ENCODE measurements at places on chromosomes 7 and 10.

- DNase-seq, result no peak
Observed at GRCh38 chr7:34137176-34137575, 231.8 kb downstream of the BMPER start.

DNA sequence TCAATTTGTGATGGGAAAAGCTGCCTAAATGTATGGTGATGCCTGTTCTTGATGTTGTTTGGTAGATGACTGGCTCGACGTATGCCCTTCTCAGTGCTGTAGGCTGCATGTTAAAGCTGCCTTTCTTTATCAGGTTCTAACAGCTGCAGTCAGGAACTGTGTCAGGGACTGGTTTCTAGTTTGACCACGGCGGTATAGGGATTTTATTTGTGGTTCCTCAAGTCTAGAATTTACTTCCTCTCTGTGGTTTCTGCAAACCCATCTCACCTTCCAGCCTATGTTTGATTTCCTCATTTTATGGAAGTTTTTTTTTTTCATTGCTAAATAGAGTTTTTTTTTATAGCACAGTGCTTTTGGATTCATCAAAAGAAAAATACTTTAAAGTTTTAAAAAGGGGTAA is 26.5 kb downstream of the LMTK2 start:
- DNase-seq, result no peak

DNA sequence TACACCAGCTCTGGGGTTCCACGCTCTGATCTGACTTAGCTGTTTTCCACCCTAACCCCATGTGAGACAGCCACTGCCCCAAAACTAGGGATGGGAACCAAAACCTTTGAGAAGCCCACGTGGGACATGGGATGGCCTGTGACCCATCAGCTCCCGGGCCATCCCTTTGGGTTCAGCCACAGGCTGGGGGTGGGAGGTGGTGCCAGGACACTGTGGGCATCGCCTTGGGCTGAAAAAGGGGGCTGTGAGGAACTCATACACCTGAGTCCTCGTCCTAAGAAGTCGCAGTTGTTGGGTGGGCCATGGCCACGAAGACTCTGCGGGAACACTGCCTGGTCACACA is 379.1 kb downstream of the DNAJB6 start:
- no peak for DNase-seq

DNA sequence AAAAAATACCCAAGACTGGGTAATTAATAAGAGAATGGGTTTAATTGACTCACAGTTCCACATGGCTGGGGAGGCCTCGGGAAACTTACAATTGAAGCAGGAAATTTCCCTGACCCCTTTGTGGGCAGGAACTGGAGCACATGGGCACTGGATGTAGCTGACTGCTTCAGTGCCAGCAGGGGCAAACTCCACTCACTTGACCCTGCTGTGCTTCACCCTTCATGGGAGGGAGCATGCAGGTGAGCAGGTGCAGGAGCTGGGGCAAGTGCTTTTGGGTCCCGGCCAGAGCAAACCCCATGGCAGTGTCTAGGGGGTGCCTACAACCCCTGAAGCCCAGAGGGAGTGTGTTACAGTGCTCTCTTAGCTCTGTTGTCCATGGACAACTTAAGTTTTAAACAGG is 132.6 kb downstream of the AKR1D1 start:
- DNase-seq, result no peak

DNA sequence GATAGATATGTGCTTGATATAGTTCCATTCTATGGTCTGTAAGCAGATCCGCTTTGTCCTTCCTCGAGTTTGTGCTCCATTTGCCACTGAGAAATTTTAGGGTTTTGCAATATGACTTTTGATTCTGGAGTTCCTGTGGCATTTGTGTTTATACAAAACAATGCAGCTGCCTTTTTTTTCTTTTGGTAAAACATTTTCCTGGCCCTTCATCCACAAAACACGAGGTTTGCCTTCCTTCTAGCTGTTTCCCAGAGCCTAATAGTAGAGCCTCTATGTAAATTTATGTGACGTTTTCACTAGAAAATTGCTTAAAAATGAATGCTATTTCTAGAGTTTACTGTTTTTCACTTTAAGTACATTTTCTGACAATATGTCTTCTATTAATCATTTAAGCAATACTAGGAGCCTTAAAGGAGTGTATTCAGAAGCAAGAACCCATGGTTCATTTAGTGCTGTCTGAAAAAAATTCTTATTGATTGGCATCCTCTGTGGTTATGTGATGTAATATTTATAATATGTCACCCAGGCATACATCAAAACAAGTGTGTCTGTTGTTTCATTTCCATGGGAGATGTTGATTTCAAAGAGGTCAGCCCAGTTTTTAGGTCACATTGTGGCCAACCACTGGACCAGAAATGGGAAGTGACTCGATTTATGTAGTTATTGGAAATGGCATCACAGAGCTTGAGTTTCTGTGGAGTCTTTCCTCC is 618.3 kb downstream of the LRMDA start:
- no peak for DNase-seq

- no peak for DNase-seq
Observed at GRCh38 chr10:79982861-79983260, 34.0 kb upstream of the SFTPD start.

- no peak for DNase-seq
Observed at GRCh38 chr7:12701433-12701832, 14.0 kb downstream of the ARL4A start.

DNA sequence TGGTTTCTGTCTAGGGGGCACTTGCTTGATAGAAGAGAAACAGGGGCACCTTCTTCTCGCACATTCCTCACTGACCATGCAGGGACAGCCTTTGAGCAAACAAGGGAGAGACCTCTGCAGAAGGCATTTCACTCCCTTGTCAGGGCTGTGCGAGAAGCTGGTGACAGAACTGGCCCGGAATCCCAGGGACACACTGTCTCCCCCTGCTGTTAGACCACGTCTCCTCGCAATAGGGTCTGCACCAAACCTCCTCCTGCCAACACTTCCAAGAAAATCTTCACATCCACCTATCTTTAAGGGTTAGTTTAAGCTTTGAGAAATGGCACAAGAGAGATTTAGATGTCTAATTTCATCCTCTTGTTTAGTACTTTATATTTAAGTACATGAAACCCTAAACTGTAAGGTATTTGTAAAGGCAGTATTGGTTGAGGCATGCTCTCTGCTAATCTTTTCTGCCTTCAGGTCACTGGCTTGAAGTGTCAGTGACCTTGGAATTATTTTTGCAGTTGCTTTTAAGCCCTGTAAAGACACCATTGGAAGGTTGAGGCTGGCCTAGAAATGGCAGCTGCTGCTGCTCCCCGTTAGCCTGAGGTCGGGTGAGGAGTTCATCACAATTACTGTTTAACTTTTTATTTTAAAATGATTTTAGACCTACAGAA is 37.0 kb downstream of the RBM20 start:
- DNase-seq, result no peak

GRCh38 chr10:58335306-58336005 is 650 bp downstream of the UBE2D1 start:
- no peak for DNase-seq

DNA sequence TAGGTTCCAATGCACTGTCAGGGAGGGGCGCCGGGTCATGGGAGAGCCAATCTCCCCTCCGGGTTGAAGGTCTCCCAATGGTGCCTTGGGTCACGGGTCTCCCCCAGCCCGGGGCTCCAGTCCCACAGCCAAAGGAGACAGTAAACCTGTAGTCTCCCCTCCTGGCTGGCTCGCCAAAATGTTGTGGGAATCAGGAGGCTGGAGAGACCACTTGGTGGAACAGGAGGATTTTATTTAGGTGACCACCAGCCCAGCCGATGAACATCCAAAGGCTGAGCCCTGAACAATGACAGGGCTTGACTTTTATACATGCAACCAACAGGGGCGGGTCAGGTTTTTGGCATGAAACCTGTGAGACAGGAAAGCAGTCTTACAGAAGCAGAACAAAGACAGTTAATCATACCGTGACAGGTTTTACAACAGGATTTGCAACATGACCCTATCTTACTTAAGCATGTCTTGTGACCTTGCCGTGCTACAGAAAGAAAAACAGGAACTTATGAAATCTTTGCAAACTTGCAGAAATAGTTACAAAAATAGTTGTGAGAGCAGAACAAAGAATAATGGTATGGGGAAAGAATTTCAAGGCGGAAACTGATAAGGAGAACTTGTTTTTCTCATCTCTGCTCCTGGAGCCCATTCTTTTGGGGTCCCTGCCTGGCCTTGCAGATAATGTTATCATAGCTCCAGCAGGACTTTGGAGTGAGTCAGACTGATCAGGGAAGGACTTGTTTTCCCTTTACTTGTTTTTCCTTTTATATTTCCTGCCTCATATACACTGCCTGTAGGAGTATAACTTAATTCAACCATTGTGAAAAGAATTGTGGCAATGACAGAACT is 7.1 kb downstream of the ERV3-1 start:
- no peak for DNase-seq

DNA sequence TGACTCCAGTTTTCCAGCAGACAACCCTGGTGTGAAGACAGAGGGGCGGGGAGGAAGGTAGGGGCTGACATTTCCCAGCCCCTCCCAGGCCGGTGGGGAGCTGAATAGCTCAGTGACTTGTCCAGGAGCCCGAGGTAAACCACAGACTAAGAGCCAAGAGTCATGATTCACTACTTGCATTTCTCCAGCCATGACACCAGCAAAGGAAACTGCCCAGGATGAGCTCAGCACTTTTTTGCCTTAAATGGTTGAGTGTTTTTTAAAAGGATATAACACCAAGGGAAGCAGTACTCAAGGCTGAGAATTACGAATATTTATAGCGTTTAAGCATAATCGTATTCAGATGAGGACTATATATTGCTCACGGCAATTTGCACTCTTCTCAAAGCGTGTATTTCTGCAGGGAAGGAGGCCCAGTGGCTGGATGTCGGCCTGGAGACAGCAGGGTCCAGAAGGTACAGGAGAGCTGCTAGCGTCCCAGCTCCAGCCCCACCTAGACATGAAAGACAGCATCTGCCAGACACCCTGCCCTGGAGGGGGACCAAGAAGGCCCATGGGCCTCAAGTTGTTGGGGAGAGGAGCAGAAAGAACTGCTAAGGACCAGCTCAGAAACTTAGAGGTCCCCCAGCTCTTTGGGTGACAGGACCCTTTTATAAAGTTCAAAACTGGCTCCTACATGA is 141.4 kb downstream of the GRID1 start:
- DNase-seq, result no peak
